ENCODE measurements at places on chromosomes 7 and 10. TPM values are rescaled to one million over a fixed set of nuclear protein-coding genes. Genes with fewer than 3 reads are reported as not detected.

The TEX36 gene
- not detected for total RNA-seq

The INA gene
- total RNA-seq = 1.4 TPM

The GPR26 gene
- not detected for total RNA-seq

The USP54 gene
- 70.8 TPM for total RNA-seq

The BAG3 gene
- 30.4 TPM for total RNA-seq

The NPFFR1 gene
- 0.08 TPM for total RNA-seq

The RPA3 gene
- 44.9 TPM for total RNA-seq

The BICC1 gene
- 1.3 TPM for total RNA-seq

The C10orf53 gene
- not detected for total RNA-seq

The PALD1 gene
- total RNA-seq = 1.3 TPM

The OPN4 gene
- not detected for total RNA-seq

The SEMA3E gene
- 2.3 TPM for total RNA-seq

The MCM10 gene
- total RNA-seq = 21.0 TPM

The IMMP2L gene
- 13.4 TPM for total RNA-seq

The CD36 gene
- 8.7 TPM for total RNA-seq

The IGFBP1 gene
- total RNA-seq = not detected

The RNF148 gene
- 0.50 TPM for total RNA-seq

The SCIN gene
- total RNA-seq = 20.8 TPM

The OR2A7 gene
- 10.7 TPM for total RNA-seq

The JCAD gene
- total RNA-seq = 23.5 TPM

The OR6V1 gene
- not detected for total RNA-seq

The TMEM26 gene
- total RNA-seq = 0.32 TPM

The NUTM2B gene
- total RNA-seq = 1.2 TPM

The ANKRD61 gene
- total RNA-seq = not detected

The AEBP1 gene
- total RNA-seq = 21.4 TPM

The RBM28 gene
- 16.3 TPM for total RNA-seq

The EBF3 gene
- 0.80 TPM for total RNA-seq
